MCF 10A (cell line): ENCODE measurements at places on chromosomes 4 and X. TPM values are rescaled to one million over a fixed set of nuclear protein-coding genes. Genes with fewer than 3 reads are reported as not detected.
A peak's percentile ranks its signal among the peaks of the same experiment; 100 is the strongest.

DNA sequence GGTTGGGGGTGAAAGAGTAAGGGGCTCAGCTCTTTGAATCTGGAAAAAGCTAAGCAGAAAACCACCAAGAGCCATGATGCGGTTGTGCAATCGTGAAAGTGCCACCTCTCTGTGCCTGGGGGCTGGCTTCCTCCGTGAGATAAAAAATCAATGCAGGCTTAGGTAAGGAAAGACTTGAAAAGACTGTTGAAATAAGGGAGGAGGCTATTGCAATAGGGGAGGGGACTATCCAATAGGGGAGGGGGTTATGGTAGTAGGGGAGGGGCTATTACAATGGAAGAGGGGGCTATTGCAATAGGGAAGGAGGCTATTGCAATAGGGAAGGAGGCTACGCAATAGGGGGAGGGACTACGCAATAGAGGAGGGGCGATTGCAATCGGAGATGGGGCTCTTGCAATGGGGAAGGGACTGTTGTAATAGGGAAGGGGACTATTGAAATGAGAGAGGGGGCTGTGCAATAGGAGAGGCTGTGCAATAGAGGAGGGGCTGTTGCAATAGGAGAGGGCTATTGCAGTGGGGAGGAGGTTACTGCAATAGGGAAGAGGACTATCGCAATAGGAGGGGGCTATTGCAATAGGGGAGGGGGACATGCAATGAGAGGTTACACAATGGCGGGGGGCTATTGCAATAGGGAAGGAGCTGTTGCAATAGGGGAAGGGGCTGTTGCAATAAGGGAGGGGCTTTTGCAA is 162.3 kb upstream of the PSAPL1 start:
- no peak overlapping the region for H3K4me3 ChIP-seq
- no peak overlapping the region for H3K27ac ChIP-seq
- no peaks in the 10 kb centered on the region for H3K4me1 ChIP-seq
- H3K27me3 ChIP-seq = peaks cover 47% of the 10 kb centered on the region

DNA sequence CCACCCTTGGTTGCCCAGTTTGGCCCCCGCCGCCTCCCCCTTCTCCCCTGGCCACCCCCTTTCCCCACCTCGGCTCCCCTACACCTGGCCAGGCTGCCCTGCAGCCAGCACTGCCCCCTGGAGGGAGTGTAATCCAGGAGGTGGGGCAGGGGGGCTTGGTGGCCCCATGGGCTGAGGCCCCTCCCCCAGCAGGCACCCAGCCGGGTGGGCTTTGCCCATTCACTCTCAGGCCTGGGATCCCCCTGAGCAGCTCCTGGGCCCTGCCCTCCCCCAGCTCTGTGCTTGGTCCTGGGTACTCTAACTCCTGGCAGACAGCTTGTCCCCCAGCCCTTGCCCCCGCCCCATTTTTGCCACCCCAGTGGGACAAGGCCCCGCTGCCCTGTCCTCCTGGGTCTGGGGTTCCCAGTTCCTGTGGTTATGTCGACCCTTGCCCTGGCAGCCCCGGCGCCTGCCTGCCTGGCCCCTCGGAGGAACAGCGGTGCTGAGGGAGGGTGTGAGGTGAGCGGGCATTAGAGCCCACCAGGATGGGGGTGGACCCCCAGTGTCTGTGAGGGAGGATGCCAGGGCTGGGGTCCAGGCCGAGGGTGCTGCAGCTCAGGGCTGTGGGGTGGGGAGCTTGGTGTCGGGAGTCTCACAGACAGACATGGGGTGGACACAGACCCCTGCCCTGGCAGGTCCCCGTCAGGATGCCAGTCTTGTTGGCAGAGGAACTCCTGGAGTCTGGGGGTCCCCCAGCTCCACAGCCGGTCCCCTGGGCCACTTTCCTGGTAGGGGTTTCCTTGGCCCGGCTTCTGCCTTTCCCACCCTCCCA is 10.2 kb downstream of the NAT8L start:
- H3K36me3 ChIP-seq = peaks cover 5% of the 10 kb centered on the region
- no peak overlapping the region for H3K27ac ChIP-seq
- H3K27me3 ChIP-seq = no peaks in the 10 kb centered on the region
- no peak overlapping the region for H3K4me3 ChIP-seq
- H3K4me1 ChIP-seq = no peaks in the 10 kb centered on the region

DNA sequence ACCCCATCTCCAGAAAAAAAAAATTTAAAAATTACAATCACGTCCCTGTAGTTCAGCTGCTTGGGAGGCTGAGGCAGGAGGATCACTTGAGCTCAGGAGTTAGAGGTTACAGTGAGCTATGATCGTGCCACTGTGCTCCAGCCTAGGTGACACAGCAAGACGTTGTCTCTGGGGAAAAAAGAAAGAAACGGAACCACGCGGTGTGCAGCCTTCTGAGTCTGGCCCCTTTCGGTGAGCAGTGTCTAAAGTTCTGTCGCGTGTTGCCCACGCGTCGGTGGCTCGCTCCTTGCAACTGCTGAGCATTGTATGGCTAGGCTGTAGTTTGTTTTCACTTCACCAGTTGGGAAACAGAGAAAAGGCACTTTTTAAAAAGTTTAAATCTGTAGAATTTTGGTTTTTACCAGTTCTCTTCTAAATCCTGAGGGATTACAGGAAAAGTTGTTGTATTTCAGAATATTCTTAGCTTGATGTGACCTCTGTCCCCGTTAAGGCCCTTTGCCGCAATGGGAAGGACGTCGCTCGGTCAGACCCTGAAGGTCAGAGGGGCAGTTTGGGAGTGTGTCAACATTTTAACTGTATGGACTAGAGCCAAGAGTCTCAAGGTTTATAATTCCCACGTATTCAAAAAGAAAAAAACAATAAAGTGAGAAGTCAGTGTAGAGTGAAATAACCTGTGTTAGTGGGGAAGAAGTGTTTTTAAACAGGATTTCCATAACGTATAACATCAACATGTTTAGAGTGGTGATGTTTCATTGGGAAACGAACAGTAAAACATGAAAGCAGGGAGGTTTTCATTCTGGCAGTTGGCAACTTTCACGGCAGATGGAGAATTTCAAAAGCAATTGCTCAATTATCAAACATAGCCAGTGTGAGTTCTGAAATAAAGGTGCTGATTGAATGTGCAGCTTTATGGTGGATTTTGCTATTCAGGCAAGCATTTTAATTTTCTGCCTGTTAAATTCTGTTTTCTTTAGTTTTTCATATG is 45.8 kb upstream of the MSANTD1 start:
- H3K27ac ChIP-seq = no peak overlapping the region
- no peak overlapping the region for H3K4me3 ChIP-seq
- peaks cover 65% of the 10 kb centered on the region for H3K36me3 ChIP-seq
- DNase-seq = no peak

- H3K27ac ChIP-seq = no peak overlapping the region
- DNase-seq = no peak
- no peaks in the 10 kb centered on the region for H3K36me3 ChIP-seq
- no peak overlapping the region for H3K4me3 ChIP-seq
These were observed 82.1 kb upstream of the TCEAL2 start for GRCh38 chrX:102043380-102043779.

- DNase-seq = peak; percentile 48
- peaks cover 26% of the 10 kb centered on the region for H3K36me3 ChIP-seq
- H3K27ac ChIP-seq = peak overlapping the region; percentile 81
- H3K4me3 ChIP-seq = peak overlapping the region; percentile 69
- no peaks in the 10 kb centered on the region for H3K27me3 ChIP-seq
These were observed 1.8 kb downstream of the ABCD1 start for GRCh38 chrX:153726286-153727122.

DNA sequence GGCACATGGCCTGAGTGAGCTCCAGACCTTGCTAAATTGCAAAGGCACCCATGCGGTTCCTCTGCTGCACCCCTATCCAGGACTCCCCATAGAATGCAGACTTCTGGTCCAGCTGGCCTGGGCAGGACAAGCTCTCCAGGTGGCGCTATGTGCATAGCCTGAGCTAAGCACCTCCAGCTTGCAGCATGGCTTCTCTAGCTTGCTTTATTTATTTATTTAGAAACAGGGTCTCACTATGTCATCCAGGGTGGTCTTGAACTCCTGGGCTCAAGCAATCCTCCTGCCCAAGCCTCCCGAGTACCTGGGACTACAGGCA is 5.5 kb upstream of the WFS1 start:
- peak; percentile 47 for DNase-seq
- H3K36me3 ChIP-seq = no peaks in the 10 kb centered on the region
- peaks cover 22% of the 10 kb centered on the region for H3K4me1 ChIP-seq

The UGT8 gene
- 2.2 and 2.6 TPM in 2 replicates for total RNA-seq

The ALAS2 gene
- not detected in 2 replicates for total RNA-seq

The MND1 gene
- 4.8 and 9.7 TPM in 2 replicates for total RNA-seq
